ENCODE measurements at places on chromosomes 3 and 15.

GRCh38 chr3:181488536-181488935 is 223.2 kb upstream of the SOX2 start:
- DNase-seq, result no peak

- no peak for DNase-seq
Observed at GRCh38 chr15:81852411-81853149, 193.2 kb downstream of the MEX3B start.

DNA sequence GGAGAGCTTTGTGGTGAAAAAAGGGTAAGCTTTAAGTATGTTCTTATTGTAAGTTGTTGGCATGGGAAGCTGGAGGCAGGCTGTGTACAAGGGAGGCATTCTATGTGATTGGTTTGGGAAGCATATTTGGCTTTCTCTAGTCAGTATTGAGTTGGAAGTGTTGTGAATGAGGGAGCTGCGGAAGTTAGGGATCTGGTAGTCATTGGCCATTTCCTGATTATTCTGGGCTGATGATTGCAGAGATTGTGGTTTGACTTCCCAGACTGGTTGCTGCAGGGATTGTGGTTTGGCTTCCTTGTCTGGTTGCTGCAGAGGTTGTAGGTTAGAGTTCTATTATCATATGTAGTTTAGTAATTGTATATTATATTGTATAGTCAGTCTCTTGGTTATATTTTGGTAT is 21.0 kb downstream of the STXBP5L start:
- DNase-seq, result no peak

DNA sequence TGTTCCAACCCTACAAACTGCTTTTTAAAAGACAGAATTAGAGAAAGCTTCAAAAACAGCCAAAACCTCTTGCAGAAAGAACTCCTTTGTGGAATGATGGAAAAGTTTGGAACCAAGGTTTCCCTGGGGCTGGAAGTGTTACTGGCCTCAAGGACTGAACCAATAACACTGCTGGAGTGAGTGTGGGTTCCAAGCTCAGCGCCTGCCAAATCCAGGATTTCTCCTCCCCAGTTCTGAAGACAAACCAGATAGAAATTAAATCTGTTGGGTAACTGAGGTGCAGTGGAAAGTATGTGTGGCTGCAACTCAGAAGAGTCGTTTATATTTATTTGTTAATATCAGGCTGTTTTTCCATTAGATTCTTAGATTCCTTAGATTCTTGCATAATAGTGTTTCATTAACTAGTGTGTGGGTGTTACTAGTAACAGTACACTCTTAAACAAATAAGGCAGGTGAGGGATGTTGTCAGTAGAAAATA is 66.5 kb upstream of the FNDC3B start:
- DNase-seq, result no peak

- DNase-seq, result no peak
Observed at GRCh38 chr3:187906920-187907319, 161.7 kb upstream of the BCL6 start.

DNA sequence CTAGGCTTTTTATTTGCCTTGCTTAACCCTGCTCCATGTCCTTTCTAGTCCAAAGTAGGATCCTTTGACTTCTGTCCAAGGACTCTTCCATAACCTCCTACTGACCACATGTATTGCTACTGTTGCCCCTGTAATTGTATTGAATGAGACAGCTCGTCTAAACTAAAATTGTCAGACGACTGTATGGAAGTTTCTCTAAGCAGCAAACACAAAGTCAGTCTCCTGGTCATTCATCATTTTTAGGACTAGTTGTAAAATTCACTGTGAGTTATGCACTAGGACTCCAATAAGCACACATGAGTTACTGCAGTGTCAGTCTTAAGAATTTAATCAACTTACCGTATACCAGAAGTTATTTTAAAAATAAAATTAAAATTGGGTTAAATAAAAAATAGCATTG is 32.8 kb downstream of the SLTM start:
- no peak for DNase-seq

GRCh38 chr3:73024836-73025235 is 28.2 kb downstream of the PPP4R2 start:
- no peak for DNase-seq

DNA sequence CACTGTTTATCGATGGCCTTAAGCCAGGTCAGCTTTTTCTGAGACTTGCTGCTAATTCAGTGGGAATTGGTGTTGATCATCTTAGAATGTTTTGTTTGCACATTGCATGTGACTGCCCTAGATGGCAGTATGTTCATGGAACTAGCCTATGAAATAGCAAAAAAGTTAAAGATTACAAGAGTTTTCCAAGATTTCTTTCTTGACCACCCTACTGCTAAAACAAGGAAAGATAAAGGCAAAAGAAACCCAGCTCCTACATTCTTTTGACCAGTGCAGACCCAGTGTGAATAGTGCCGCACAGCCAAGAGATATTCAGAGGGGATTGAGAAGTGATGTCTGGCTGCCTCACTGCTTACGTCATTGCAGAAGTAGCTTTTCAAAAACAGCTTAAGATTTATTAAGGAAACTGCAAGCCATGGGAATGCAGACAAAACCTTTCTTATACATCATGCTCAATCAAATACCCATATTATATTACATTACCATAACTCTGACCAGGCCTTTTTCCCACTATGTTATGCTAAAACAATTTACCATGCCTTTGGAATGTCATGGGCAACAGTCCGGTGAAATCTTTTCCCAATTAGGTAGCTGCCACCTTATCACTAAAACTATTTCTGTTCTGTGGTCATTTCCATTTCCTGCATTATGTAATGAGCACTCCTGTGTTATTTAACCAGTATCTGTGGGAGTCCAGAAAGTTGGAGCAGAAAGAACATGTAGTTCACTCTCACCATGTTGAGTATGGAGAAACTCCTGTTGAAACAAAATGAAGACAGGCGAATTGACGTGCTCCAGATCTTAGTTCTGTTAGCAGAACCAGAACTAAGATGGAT is 6.0 kb downstream of the PHLDB2 start:
- no peak for DNase-seq

DNA sequence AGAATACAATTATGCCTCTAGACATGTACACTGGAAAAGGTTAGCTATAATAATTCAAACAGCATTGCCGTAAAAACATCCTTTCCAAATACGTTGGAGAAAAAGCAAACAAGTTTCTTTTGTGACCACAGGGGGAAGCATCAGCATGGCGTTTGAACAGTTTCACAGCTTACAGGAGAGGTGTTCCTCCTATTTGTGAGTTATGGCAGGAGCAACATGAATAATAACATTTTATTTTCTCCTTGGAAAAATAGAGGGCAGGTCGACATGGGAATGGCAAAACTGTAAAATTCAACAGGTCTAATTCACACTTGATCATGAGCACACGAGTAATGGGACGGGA is 39.7 kb upstream of the GADL1 start:
- peak; percentile 9 for DNase-seq

DNA sequence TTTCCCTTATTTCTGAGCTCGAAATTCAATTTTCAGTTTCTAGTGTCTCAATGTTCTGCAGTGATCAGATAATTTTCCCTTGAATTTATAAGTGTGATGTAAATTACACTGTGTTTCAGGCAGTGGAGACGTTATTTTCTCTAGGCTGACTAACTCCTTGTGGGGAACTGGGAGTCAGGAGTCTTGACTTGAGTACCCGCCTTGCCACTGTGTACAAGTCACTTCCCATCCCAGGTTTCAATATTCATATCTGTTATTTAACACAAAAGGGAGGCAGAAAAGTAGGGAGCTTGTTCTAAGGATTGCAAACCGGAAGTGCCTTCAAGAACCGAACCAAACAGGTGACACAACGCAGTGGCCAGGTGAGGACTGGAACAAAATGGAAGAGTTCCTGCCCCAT is 196.5 kb downstream of the MEX3B start:
- DNase-seq, result no peak

DNA sequence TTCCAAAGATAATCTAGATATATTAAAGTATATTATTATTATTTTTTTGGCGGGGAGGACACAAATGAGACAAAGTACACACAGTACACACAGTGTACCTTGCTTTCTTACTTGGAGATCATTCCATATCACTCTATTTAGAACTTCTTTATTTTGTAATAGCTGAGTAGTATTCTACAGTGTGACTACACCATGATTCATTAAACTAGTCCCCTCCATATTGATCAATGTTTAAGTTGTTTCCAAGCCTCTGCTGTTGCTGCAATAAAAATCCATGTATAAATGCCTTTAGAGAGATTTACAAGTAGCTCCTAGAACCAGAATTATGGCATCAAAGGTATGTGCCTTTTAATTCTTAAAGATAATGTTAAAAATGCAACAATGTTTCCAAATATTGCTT is 38.8 kb downstream of the PYGO1 start:
- DNase-seq, result no peak

GRCh38 chr15:55372701-55373440 is 35.3 kb downstream of the CCPG1 start:
- DNase-seq, result no peak

GRCh38 chr15:64131547-64131946 is 20.0 kb upstream of the SNX22 start:
- no peak for DNase-seq

DNA sequence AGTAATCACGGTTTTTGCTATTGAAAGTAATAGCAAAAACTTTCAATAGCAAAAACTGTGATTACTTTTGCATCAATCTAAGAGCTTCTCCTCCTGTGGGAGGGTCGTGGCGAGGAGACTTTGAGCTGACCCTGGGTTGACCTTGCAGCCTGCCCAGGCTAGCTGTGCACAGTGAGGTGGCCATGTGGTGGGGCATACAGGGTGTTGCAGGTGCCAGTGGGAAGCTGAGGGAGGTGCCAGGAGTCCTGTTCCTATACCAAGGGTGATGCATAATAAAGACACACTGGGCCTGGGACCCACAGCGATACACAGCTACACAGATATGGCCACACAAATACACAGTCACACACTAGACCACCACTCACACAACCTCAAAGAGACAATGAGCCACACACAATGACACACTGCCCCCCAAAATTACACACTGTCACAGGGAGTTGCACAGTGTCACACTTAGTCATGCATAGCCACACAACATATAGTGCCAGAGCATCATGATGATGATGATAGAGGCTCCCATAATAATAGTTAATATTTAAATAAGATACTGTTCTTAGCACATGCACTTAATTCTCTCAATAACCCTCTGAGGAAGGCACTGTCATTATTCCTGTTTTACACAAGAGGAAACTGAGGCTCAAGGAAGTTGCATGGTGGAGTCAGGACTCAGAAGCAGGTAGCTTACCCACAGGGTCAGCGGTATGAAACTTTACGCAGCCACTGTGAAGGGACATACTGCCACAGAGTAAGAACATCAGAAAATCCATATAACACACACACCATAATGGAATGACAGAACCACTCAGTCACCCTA is 6.3 kb downstream of the PLCD1 start:
- DNase-seq, result no peak

DNA sequence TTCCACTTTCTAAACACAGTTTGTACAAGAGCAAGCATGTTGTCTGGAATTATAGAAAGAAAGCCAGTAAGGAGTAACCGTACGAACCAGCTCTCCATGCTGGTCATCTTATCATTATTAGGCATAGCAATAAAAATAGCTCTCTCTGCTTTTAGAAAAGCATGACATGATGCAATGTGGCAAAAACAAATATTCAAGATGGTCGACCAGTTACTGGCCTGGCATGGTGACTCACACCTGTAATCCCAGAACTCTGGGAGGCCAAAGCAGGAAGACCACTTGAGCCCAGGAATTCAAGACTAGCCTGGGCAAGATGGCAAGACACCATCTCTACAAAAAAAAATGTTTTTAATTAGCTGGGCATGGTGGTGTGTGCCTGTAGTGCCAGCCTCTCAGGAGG is 2.6 kb upstream of the MAP4 start:
- DNase-seq, result no peak

GRCh38 chr15:50328116-50328515 is 26.9 kb downstream of the GABPB1 start:
- no peak for DNase-seq

- DNase-seq, result no peak
Observed at GRCh38 chr15:67198157-67198754, 56.2 kb downstream of the AAGAB start.

DNA sequence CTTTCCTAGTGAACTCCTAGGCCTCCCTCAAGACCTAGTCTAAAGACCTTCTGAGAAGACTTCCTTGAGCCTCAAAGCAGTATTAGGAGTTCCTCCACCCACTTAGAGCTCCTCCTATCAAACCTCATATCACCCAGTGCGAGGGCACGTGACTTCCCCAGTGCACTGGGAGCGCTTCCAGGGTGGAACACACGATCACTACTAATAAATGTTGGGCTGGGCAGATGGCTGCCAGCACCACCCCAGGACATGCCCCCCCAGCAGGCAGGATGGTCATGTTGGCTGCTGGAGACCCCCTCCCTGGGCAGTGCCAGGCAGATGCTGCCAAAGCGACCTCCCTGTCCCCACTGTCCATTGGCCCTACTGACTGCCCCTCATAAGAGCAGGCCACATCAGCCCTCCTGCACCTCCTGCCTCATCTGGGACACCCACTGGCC is 8.5 kb upstream of the PLXND1 start:
- DNase-seq, result no peak

DNA sequence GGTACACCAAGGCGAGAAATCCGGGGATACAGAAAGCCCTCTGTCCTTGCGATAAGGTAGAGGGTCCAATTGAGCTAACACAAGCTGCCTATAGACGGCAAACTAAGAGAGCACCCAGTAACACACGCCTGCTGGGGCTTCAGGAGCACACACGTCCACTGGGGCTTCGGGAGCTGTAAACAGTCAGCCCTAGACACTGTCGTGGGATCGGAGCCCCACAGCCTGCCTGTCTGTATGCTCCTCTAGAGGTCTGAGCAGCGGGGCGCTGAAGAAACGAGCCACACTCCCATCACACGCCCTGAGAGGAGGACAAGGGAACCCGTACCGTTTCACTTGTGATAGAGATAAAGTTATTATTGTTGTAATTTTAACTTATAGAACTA is 486 bp downstream of the SAMMSON start:
- no peak for DNase-seq

DNA sequence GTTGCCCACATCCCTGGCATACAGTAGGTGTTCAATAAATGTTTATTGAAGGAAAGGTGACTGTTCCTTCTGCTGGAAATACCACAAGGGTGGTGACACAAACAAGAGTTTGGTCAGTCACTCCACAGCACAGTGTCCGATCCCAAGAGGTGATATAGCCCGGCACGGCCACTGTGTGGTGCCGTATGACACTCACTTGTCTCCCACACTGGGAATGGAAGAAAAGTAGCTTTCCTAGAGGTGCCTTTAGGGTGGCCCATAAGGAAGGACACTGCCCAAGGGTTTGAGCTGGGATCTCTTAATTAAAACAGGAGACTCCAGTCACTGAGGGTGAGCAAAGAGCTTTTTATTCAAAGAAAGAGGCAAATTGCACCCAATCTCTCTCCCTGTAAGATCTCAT is 40.5 kb downstream of the TGM4 start:
- DNase-seq, result no peak

DNA sequence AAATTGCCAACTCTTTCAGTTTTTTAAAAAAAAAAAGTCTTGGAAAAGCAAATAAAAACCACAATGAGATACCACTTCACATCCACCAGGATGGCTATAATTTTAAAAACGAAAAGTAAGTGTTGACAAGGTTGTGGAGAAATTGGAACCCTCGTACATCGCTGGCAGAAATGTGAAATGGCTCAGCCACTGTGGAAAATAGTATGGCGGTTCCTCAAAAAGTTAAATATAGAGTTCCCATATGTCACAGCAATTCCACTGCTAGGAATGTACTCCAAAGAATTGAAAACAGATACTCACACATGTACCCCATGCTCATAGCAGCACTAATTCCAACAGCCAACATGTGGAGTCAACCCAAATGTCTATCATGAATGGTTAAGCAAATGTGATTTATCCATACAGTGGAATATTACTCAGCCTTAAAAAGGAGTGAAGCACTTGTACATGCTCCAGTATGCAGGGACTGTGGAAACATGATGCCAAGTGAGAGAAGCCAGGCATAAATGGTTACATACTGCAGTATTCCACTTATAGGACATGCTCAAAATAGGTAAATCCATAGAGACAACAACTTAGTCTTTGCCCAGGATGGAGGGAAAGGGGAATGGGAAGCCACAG is 73.8 kb upstream of the PCSK6 start:
- no peak for DNase-seq

All from stimulated activated naive CD4-positive, alpha-beta T cell (primary cell).